ENCODE measurements at places on chromosomes 3 and 15.

- no peak for DNase-seq
Measured at GRCh38 chr3:102574355-102574754, 139.5 kb downstream of the ZPLD1 start.

DNA sequence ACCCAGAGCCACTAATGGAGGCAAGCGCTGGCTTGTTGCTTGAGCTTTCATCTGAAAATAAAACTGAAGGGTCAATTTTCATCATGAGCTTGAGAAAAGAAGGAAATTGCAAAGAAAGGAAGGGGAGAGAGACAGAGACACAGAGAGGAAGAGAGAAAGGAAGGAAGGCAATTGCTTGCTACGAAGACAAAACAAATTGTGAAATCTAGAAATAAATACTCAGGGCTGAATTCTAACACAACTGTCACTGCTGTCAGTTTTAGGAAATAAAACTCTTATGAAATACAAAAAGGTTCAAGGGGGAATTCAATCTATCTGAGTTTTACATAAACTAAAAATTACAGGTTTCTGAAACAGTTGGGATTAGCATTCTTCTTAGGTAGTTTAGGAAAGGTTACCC lies 36.7 kb downstream of the FOXP1 start:
- DNase-seq: no peak

- DNase-seq: no peak
Measured at GRCh38 chr3:139803294-139803693, 125.5 kb upstream of the NMNAT3 start.

DNA sequence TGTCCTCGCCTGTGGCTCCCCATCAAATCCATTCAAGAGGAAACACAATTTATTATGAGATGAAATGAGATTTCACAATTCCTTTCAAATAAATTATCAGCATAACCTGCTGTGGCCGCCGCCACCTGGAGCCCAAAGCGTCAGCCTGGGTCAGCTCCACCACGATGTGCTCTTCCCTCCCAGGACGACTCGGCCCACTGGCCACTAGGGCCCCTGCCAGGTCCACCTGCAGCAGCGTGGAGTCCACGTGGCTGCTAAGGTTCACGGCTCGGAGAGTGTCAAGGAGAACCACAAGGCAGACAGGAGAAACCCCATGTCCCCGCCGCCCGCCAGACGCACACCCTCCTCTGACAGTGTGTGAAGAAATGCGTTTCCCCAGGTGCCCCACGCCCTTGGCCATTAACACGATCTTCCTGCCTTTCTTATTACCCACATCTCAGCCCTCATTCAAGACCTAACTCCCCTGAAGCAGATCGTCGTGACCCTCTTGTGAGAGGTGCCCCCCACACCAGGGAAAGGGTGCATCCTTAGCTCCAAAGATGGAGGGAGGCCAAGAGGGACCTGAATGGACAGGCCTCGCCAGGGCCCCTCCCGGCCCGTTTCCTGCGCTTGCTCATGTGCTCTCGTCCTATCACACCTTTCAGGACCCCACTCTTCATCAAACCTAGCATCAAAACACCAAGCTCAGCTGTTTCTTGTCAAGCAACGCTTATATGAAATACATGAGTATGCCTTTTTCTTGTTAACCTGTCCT lies 80.6 kb downstream of the OCA2 start:
- no peak for DNase-seq

GRCh38 chr3:163766112-163766511 lies 1312.2 kb downstream of the SI start:
- DNase-seq: no peak

GRCh38 chr3:107221856-107222255 lies 155.4 kb upstream of the CCDC54 start:
- no peak for DNase-seq

- no peak for DNase-seq
Measured at GRCh38 chr3:184565421-184566211, 4.0 kb downstream of the EPHB3 start.

- no peak for DNase-seq
Measured at GRCh38 chr3:116331380-116331779, 113.9 kb downstream of the LSAMP start.

- DNase-seq: no peak
Measured at GRCh38 chr15:33801954-33802353, 166.3 kb upstream of the CHRM5 start.

DNA sequence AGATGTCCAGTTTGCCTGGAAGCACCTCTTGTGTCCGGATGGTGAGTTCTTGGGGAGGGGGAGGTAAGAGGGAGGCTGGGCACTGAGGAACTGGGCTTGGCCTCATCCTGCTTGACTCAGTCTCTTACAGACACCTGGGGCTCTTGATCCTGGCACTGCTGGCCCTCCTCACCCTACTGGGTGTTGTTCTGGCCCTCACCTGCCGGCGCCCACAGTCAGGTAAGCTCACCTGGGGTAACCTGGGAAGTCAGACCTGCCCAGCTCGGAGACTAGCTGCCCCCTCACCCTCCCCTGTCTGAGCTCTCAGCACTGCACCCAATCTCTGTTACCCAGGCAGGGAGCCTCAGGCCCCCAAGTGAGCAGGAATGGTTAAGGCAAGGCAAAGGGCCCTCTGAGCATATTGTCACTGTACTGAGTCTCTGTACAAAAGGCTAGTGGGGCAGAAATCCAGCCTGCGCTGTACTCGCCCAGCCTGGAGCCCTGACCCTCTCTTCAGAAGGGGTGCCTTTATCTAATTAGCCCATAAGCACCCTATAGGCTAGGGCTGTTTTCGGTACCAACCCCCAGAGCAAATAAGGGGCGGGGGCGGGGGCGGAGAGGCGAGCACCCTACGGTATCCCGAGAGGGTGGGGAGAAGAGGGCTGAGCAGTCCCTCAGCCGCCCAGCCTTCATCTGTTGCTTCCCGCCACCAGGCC lies 2.2 kb upstream of the IL17RC start:
- no peak for DNase-seq

- no peak for DNase-seq
Measured at GRCh38 chr3:153513236-153513635, 351.2 kb downstream of the RAP2B start.

DNA sequence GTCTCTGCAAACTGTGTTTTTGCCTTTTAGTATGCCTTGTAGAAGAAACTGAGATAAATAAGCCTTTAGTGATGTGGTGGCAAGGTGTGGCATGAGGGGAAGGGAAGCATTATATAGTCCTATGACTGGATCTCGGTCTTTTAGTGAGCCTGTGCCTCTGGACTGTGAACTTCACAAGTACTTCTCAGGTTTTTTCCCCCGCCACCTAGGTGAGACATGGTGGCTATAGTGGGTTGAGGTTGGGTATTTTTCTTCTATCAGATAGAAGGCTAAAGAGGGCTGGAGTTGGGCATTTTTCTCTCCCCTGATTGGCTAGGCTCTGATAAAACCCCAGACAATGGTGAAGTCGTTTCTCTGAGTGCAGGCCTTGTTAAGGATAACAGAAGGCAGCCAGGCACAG lies 38.7 kb upstream of the ZFAND6 start:
- DNase-seq: peak; percentile 19

DNA sequence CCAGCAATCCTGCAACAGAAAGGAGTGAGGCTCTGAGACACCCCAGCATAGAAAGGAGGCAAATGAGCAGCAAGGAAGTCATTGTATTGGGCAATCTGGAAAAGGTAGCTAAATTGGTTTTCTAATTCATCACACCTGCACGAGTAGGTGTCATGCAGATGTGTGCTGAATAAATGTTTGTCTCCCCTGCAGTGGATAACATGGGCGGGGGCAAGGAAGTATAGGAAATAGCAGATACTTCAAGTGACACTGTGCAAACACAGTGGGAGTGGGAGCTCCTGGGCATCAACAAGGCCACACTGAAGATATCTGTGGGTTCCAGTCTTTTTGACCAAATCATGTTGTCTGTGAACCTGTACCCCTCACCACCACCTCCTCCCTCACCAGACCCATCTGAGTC lies 14.4 kb upstream of the HTR3E start:
- no peak for DNase-seq

DNA sequence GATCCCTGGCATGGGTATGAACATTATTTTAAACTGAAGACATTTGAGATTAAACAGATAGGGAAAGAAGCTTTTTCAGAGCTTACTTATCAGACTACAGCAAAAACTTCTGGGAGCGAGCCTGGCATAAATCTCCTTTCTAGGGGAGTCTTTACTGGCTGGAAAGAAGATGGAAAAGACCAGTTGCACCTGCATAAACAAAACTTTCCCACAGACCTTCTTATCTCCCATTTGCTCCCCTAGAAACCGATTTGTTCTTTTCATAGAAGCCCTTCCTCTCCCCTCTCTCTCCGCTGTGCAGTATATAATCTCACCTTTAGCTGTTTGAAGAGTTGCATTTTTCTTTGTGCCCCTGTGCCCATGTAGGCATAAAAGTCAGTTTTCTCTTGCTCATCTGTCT lies 93.2 kb downstream of the CHRNA7 start:
- no peak for DNase-seq

DNA sequence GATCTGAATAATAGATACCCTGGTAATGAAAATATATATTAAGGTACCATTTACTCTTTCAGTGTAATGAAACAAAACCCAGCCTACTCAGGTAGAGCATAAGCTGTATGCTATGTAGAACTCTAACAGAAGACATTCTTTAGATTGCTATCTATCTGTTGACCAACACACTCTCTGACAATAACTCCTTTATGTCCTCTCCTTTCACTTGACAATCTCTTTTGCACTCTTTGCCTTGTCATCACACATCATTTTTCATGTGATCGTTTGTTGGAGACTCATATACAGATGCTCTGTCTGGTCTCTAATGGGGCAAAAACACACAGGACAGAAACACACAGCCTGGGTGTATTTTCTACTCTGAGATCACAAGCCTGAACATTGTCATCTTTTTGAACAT lies 35.4 kb upstream of the SUCLG2 start:
- DNase-seq: no peak

GRCh38 chr3:113157408-113158030 lies 53.8 kb upstream of the BOC start:
- no peak for DNase-seq

- peak; percentile 50 for DNase-seq
Measured at GRCh38 chr3:14151471-14152083, 26.7 kb downstream of the TMEM43 start.

- no peak for DNase-seq
Measured at GRCh38 chr15:95712785-95713184, 617.7 kb upstream of the NR2F2 start.

- no peak for DNase-seq
Measured at GRCh38 chr3:185796431-185797107, 28.3 kb downstream of the IGF2BP2 start.

DNA sequence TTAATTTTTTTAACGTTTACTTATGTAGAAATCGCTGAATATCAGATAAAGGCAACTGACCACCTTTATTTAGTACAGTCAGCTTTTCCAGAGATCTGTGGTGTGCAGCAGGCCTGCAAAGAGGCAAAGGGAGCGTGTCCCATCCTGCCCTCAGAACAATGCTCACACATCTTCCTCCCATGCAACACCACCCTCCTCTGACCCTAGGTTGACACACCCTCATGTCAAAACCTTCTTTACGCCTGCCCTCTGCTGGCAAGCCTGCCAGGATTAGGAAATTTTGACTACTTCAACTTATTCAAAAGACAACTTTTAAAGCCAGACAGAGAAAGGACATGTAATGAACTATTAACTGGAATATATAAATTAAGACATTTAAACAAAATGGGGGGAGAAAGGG lies 513.7 kb downstream of the FOXP1 start:
- peak; percentile 83 for DNase-seq

DNA sequence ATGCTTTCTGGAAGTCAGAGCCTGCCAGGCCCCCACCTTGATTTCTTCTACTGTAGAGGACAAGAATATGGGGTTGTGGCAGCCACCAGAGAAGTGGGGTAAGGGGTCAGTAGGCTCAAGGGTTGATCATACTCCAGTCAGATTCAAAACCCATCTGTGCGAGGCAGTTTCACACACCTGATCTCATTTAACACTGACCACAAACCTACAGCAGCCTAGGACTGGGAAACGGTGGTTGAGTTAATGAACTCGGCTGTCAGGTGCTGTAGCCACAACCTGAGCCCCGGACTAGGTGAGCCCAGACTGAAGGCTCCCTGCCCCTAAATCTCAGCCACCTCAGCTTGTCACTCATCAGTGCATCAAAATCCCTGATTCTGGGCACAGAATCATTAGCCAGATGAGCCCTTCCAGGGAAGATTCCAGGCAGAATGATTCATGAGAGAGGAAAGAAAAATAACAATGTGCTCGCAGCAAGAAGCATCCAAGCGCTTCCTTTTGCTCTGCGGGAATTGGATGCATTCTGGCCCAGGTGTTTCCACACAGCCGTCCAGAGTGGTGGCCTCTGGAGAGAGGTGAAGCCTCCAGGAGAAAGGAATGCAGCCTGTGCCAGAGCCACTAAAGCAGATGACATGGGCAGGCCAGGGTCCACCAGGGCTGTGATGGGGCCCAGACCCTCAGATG lies 102.1 kb downstream of the SRGAP3 start:
- no peak for DNase-seq

DNA sequence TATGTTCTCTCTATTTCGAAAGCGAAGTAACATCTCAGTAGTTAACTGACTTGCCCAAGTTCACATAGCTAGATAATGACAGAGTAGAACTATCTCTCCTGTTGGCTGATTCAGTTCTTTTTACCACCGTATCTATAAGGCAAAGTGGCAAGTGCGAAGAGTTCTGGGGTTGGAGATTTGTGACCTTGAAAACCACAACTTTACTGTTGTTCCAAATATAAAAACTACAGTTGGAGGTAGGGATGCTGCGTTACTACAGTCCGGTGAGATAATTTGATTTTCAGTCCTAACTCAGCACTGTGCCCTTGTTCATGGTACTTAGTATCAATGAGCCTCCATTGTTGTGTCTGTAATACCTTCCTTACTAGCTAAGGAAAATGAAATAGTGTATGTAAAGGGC lies 71.2 kb upstream of the GOLGA8B start:
- no peak for DNase-seq

DNA sequence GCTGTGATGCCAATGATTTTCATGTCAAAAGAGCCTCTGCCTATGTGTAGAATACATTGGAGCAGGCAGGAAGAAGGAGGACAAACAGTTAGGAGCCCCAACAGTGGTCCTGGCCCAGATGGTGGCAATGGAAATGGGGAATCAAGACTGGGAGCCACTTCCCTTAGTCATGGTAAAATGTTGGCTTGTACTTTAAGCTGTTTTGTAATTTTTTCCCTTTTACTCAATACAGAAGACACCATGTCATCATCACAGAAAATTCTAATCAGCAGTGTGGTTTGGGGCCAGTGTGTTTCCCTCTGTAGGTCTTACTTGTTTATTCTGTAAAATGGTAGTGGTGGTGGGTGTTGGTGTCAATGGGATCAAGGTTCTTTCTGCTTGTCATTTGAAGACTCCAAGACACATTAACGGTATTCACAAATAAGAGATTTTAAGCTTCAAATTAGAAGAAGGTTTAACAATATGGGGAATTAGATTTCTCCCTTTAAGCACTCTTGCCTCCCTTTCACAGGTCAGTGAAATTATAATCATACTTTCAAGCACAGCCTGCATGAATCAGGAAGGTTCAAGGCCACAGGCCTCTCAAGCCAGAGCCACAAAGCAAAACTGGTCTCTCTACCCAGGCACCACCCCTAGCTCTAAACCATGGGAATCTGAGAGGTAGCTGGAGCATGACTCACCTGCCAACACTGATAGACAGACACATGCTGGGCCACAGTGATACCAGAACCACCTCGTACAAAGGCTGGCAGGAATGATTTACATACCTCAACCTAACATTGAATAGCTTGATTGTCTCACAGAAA lies 24.9 kb downstream of the SIAH2 start:
- DNase-seq: no peak

GRCh38 chr3:142566096-142566495 lies 12.4 kb downstream of the ATR start:
- DNase-seq: no peak

Measured in activated CD8-positive, alpha-beta memory T cell treated with anti-CD3 and anti-CD28 coated beads for 24 hours (primary cell).